ENCODE measurements at places on chromosomes 11 and 22. TPM values are rescaled to one million over a fixed set of nuclear protein-coding genes. Genes with fewer than 3 reads are reported as not detected.

DNA sequence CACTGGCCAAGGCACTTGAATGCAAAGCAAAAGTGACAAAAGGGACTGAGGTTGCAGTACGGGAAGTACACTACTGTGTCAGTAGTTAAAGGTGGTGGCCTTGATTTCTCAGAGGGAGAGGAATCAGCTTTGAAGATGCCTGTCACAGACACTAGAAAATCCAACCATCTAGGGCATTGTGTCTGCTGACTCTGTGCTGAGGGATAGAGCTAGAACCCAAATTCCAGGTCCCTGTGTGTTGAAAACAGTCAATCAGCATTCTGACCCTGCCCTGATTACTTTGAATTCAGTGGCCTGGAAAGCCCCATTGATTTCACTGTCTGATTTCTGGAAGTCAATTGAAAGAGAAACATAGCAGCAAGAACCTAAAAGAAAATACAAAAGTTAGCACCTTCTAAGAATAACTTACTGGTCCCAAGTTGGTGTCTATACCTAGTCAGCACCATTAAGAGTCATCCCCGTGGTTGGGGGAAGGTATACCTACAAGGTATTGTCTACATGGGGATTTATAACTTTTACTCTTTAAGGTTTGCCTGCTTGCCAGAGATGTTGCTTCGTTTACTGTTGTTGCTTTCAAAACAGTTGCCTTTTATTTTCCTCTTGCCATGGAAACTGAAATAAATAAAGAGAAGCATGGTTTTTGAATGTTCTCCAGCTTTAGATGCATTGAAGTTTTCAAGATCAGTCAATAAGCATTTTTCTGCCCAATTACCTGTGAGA is 97.3 kb downstream of the PDHX start:
- no peak for DNase-seq

DNA sequence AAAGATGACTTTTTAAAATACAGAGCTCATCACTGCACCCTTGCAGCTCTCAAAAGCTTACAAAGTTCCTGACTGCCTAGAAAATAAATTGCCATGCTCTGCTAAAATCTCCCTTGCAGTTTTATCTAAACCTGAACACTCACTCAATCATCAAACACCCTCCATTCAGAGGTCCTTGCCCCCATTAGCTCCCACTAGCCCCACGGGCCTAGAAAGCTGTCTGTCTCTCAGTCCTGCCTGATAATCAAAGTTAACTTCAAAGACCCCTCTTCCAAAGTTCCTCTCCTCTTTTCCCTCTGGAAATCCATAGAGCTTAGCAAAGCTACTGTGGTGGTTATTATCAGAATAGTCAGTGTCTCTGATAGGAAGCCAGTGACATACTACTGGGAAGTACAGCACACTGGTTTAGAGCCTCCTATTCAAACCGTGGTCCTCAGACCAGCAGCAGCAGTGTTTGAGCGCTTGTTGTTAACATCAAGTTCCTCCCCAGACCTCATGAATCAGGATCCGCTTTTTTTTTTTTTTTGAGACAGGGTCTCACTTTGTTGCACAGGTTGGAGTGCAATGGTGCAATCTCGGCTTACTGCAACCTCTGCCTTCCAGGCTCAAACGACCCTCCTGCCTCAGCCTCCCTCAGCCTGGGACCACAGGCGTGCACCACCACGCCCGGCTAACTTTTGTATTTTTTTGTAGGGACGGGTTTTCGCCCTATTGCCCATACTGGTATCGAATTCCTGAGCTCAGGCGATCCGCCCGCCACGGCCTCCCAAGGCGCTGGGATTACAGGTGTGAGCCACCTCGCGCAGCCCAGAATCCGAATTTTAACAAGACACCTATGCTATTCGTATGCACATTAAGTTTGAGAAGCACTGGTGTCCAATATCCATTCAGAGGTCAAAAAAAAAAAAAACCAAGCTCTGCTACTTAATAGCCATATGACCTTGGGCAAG is 1.2 kb downstream of the NDUFC2 start:
- no peak for DNase-seq

GRCh38 chr11:11425806-11426205 is 72.8 kb upstream of the CSNK2A3 start:
- no peak for DNase-seq

DNA sequence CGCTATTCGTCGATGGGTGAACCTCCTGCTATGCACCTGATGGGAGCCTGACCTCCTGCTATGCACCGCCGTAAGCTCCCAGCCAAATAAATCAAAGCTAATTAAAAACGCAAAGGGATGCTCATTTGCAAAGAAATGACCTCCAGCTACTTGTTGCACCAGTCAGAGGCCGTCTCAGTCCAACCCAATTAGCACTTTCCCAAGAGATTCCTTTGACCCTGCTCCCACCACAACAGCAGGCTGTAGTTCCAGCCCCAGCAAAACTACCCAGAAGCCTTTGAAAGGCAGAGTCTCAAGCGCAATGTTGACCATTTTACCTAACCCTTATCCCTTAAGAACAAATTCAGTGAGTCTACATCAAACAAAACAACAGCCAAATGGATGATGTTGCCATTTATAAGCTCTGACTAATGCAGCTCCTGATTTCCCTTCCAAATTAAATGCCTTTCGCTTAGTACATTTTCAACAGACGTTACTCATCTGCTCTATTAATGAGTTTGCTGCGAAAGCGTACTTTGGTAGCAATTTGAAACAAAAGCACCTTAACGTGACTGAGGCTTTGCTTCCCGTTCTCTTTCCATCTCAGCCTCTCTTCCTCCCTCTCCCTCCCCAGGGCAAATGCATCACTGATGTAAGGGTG is 17.2 kb upstream of the BSX start:
- no peak for DNase-seq

DNA sequence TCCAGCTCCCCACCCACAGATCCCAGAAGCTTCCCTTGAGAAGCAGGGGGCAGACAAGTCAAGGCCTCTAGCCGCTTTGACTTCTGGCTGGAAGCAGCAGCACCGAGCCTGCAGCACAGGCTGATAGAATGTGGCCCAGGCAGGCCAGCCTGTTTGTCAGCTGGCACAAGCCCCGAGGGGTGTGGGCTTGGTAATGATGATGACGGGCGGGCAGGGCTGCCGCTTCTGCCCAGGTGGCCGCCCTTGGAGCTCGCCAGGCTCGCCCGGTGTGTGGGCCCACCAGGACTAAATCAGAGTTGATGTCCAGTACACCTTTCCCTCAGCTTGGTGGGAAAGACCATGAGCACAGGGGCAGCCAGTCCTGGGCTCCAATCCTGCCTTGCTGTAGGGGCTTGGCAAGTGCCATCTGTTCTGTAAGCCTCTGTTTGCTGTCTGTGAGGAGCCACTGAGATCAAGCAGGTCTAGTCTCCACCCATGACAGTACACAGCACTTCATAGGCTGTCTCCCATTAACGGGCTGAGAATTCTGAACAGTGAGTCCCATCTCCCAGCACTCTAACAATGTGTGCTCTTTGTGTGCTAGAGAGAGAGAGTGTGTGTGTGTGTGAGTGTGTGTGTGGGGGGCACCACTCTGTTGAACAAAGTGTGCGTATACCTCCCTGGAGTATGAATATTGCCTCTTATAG is 26.8 kb downstream of the MICAL2 start:
- DNase-seq: no peak

- no peak for DNase-seq
Measured at GRCh38 chr11:73554671-73555320, 43.1 kb downstream of the FAM168A start.

- DNase-seq: no peak
Measured at GRCh38 chr11:115286614-115287013, 217.6 kb downstream of the CADM1 start.

DNA sequence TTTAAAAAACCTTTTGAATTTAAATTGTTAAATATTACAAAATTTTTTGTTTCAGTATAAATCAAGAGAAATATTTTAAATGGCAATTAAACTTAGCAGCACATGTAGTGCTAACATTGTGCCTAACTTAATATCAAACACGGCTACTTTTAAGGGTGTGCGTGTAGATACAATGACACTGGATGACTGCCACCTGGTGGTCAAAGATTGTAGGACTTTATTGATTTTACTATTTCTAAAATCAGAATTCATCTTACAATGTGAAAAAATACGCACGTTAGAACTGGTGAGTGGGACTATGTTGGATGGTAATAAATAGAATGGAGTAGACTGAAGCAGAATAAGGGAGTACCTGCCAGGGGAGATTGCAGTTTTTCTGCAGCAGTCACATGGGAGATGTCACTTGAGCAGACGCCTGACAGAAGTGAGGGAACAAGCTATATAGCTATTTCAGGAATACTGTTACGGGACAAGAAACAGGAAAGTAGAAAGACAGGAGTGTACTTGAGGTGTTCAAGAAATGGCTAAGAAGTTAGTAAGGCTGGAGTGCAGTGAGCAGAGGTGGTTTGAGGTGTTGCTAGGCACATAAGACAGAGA is 52.9 kb downstream of the UVRAG start:
- no peak for DNase-seq

DNA sequence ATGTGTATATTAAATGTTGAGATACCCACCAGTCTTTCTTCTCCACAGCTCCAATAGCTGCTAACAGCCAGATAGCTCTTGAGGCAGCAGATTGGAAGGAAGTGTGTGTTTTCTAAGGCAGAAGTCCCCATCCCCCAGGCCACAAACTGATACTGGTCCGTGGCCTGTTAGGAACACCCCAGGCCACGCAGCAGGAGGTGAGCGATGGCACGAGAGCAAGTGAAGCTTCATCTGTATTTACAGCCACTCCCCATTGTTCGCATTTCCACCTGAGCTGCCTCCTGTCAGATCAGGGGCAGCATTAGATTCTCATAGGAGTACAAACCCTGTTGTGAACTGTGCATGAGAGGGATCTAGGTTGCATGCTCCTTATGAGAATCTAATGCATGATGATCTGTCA is 12.7 kb downstream of the CCDC73 start:
- no peak for DNase-seq

DNA sequence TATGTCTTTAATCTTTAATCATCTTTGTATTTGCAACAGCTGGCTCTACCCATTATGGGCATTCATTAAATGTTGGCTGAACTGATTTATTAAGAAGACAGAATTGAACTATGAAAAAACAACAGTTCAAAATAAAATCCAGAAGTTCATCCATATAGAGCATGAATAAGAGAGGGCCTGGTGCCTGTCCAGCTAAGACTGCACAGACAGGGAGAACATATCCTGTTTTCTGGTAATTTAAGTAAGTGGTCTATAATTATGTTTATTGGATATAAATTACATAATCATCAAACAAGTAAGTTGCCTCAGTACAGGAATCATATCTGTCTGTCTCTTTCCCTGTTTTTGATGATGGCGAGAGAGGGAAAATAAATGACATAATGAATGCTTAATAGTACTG is 137.2 kb downstream of the RBFOX2 start:
- DNase-seq: no peak

DNA sequence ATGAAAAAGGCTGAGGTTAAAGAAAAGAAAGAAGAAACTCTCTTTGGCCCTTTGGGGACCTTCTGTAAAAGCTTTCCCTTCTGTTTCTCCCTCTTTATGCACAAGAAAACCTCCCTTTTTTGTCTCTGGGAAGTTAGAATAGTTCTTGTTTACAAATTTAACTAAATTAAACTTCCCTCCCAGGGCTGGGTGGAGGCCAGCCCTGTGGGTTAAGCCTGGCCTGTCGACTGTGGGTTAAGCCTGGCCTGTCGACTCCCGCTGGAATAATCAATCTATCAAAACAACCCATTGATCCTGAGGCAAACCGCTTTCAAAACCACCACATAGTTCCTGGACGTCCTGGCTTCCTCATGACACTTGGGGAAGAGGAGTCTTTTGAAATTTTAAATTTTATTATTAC is 1.2 kb upstream of the DRG1 start:
- DNase-seq: no peak

DNA sequence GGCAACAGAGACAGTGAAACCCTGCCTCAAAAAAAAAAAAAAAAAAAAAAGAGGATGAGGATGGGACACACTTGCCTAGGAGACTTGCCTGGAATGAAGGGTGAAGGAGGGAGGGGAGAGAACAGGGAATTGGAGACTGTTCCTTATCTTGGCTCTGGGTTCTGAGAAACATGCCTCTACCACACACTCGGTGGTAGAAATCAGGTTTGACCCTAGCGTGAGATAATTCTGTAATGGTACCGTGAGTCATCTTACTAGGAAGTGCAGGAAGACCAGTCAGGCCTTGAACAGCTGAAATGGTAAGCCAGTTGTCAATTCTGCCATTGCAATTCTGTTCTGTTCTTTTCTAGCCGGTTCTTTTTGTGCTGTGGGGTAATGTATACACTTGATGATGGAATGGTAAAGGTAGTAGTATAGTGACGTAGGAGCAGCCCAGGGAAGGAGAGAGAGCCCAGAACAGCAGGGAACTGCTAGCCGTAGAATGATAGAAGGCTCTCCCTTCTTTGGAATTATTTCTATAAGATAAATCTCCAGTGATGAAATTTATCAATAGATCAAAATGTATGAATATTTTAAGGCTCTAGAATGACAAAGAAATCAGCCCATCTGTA is 3.9 kb upstream of the AMBRA1 start:
- DNase-seq: no peak

GRCh38 chr11:27864611-27865010 is 164.4 kb upstream of the BDNF start:
- DNase-seq: no peak

DNA sequence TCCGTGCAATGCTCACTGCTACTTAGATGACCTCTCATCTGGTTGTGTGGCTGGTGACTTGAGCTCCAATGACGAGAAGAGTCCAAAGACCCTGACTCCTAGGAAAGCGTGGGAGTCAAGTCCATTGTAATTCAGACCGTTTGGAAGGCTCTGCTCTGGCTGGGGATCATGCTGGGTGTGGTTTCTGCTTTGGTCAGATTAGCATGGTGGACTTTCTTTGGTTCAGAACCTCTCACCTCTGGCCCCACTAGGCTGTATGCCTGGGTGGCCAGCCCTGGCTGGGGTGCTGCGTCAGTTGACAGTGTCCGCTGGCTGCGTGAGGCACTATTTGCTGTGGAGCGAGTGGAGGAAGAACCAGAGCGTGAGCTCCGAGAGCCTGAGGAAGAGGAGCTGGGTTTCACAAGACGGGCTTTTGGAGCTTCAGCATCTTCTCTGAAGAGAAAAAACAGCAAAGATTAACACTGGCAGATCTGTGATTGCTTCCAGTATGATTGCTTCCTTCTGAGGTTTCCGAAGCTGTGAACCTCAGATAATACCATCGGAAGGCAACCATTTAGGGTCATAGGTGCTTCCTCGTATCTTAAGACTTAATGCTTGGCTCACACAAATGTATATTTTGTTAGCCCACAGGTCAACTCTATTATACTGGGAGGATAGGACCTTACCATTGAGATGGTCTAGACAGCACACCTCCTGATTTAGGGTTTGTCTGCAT is 11.6 kb upstream of the HSPA8 start:
- no peak for DNase-seq

GRCh38 chr11:96284917-96285316 is 58.1 kb downstream of the MAML2 start:
- no peak for DNase-seq

The KCNK4 gene
- total RNA-seq: not detected

The NXPE2 gene
- not detected for total RNA-seq

The RIC3 gene
- total RNA-seq: 6.2 TPM

The PRAME gene
- not detected for total RNA-seq

The OR5A1 gene
- total RNA-seq: not detected

Data from esophagus squamous epithelium (tissue), 5 donors.